Neural crest cell (in vitro differentiated cells): ENCODE measurements at places on chromosomes 6 and 20.

DNA sequence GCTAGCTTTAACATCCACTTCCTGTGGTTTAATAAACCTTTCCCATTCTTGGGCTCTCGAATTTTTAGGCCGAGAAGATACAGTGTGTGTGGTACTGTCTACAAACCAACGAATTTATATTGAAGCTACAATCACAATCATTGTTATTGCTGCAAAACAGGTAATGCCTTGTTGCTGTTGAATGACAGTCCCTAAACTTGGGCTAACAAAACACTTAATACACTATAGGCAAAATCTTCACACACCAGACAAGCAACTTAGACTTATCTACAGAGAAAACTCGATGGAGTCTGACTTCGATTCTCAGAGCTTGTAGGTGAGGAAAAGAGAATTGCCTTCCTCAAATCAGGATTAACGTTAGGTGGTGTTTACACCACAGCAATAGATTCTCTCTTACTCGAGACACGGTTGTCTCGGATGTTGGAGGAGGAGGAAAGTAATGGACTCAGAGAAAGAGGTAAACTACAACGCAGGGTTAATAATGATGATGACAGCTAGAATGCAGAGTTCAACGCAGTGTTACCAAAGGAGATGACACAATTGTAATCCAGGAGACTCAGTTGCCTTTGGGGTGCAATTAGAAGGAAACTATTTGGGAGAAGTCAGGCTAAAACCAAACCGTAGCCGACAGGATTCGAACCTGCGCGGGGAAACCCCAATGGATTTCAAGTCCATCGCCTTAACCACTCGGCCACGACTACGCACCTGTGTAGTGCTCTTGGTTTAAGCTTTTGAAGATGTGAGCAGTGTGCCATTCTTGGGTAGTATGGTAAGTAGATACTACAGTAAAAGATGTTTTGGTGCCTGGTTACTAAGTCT, 32.5 kb upstream of the ZNF184 start:
- no peak overlapping the region for H3K27ac ChIP-seq
- H3K4me3 ChIP-seq, result no peak overlapping the region
- H3K36me3 ChIP-seq, result no peaks in the 10 kb centered on the region

DNA sequence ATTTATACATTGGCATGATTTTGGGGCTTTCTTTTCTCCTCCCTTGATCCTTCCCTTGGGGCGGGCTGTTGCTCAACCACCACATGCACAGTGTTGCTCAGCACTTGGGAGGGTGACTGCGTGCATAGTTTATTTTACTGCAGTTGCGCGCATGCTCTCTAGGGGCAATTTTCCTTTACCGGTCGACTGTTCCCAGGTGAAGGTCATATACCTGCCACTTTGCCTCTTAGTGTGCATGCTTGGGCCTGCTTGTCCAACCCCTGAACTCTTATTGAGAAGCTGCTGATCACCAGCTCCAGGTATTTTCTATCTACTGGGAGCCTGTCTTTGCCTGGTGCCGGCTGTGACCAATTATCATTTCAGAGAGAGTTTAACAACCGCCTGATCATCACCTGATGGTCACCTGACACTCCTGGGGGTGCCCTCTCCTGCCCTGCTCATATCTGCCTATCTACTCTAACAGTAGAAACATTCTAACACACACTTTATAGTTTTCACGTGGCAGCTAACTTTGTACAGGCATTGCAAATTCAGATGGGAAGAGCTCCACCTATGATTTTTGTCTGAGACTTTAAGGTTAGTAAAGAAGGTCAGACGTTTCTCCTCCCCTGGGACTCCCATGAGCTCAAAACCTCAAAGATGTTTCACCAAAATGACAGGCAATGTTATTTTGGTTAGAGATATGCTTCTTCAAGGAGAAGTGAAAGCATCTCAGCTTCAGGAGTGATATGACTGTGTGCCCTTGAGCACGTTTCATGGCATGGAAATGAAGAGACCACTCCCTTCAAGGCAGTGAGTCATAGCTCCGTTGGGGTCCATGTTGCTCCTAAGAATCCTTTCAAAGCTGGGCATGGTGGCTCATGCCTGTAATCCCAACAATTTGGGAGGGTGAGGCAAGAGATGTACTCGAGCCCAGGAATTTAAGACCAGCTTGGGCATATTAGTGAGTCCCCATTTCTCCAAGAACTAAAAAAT, 227.5 kb upstream of the MYLIP start:
- H3K27ac ChIP-seq, result no peak overlapping the region
- H3K36me3 ChIP-seq, result no peaks in the 10 kb centered on the region
- H3K27me3 ChIP-seq, result no peaks in the 10 kb centered on the region
- no peak for DNase-seq

DNA sequence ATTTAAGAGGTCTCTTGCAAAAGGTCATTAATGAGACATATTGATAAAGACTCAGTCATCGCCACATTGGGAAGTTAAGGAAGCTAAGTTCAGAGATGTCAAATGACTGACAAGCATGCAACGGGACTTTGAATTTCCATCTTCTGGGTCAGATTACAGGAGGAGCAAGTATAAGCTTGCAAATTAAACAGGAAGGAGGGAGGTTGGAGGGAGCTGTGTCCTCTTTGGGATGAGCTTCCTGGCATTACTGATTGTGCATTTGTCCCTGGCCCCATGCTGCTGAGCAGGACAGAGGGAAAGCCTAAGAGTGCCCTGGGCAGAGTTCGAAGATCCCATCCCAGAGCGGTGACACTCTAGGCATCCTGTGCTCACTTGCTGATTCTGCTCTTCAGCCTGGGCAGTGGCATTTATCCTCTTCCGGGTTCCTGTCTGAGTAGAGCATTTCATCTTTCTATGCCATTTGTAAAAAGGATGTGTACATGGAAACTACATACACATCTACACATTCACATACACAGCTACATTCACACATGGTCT, 40.5 kb downstream of the SLC22A1 start:
- peaks cover 7% of the 10 kb centered on the region for H3K4me1 ChIP-seq
- H3K27ac ChIP-seq, result no peak overlapping the region
- no peak overlapping the region for H3K4me3 ChIP-seq
- no peak for DNase-seq
- peaks cover 5% of the 10 kb centered on the region for H3K36me3 ChIP-seq

DNA sequence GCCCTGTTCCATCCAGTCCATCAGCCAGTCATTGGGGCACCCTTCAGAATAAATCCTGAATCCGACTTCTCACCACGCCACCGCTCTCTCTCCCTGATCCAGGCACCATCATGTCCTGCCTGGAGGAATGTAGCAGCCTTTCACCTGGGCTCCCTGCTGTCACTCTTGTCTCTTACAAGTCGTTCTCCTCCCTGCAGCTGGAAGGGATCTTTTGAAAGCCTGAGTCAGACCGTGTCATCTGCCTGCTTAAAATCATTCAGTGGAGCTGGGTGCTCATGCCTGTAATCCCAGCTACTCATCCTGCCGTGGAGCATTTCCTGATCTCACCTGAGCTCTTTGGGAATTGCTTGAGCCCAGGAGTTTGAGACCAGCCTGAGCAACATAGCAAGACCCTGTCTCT, 19.2 kb upstream of the KCNG1 start:
- no peak for DNase-seq
- H3K4me3 ChIP-seq, result no peak overlapping the region
- no peaks in the 10 kb centered on the region for H3K27me3 ChIP-seq
- no peak overlapping the region for H3K27ac ChIP-seq
- no peaks in the 10 kb centered on the region for H3K36me3 ChIP-seq

DNA sequence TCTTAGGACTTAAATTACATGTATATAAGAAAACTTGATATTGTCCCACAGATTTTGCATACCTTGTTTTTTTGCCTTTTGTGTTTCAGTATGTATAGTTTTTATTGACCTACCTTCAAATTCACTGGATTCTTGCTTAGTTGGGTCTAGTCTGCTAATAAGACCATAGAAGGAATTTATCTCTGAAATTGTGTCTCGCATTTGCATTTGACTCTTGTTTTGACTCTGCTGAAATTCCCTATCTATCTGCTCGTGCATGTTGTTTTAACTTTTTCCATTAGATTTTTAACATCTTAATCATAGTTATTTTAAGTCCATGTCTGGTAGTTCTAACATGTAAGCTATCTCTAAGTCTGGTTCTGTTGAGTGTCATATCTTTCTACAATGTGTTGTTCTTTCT, 163.9 kb downstream of the SCP2D1 start:
- no peak overlapping the region for H3K27ac ChIP-seq
- peaks cover 20% of the 10 kb centered on the region for H3K27me3 ChIP-seq
- no peak overlapping the region for H3K4me3 ChIP-seq
- no peak for DNase-seq
- no peaks in the 10 kb centered on the region for H3K4me1 ChIP-seq

GRCh38 chr6:42864602-42865001, 14.8 kb upstream of the RPL7L1 start:
- peak overlapping the region; percentile 29 for H3K27ac ChIP-seq
- no peaks in the 10 kb centered on the region for H3K4me1 ChIP-seq
- H3K27me3 ChIP-seq, result no peaks in the 10 kb centered on the region
- H3K4me3 ChIP-seq, result no peak overlapping the region
- no peak for DNase-seq

DNA sequence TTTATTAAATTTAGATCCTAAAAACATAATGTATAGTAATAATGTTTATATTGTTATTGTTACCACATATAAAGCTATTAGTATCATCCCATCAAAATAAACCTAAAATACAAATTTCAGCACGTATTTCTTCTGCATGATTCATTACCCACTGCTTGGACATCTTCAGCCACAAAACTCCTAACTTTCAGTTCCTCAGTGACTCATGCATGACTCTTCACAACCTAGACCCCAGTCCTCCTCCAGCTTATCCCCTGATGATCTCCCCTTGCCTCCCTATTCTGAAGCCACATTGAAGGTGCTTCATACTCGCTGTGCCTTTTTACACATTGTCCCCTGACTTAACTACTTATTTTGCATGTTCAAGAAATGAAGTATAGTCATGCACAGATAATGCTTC, 11.2 kb upstream of the GPRC6A start:
- H3K4me1 ChIP-seq, result no peaks in the 10 kb centered on the region
- H3K4me3 ChIP-seq, result no peak overlapping the region
- peaks cover 5% of the 10 kb centered on the region for H3K27me3 ChIP-seq
- DNase-seq, result no peak

DNA sequence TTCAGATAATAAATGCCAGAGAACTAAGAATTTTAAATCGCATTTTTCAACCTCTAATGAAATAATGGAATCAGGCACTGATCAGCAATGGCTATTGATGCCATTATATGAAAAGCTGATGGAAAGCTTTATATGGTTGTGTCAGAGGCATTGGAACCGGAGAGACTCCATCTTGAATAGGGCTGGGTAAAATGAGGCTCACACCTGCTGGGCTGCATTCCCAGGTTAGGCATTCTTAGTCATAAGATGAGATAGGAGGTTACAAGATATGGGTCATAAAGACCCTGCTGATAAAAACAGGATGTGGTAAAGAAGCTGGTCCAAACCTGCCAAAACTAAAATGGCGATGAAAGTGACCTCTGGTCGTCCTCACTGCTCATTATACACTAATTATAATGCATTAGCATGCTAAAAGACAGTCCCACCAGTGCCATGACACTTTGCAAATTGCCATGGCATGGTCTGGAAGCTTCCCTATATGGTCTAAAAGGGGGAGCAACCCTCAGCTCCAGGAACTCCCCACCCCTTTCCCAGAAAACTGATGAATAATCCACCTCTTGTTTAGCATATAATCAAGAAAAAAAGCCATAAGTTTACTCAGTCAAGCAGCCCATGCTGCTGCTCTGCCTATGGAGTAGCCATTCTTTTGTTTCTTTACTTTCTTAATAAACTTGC, 40.2 kb upstream of the CD83 start:
- H3K27ac ChIP-seq, result no peak overlapping the region
- no peak overlapping the region for H3K4me3 ChIP-seq
- H3K4me1 ChIP-seq, result peaks cover 17% of the 10 kb centered on the region
- no peak for DNase-seq
- H3K36me3 ChIP-seq, result no peaks in the 10 kb centered on the region

DNA sequence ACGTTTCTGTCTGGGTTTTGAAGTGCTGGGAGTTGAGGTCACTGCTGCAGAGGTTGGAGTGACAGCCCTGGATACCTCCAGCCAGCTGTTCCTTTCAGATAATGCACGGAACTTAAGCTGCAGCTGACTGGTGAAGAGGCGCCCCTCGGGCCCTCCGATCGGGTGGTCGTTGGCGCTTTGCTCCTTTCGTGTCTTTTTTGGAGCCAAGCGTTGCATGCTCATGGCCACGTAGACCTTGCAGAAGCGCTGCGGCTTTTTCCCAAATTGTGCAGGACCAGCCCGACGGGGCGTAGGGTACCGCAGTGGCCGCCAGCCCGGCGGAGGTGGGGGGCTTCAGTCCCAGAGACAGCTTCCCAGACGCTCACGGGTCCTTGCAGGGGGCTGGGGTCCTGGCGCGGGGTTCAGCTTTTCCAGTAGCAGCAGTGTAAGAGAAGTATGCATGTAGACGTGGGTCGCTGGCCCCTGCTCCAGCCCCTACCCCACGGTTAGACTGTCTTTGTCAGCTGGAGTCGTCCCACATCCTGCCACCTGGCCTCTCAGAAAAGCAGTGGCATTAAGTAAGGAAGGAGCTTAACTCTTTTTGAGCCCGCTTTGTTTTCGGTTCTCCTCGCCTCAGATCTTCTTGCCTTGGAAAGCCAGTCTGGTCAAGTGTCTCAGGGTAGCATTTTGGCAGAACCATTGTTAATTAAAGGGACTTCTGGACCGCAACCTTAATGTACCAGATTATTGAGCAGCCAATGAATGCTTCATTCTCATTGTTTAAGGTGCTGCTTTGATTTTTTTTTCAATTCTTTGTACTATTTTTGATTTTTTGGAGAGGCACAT, 838 bp downstream of the TNFAIP3 start:
- peak; percentile 10 for DNase-seq
- peaks cover 5% of the 10 kb centered on the region for H3K36me3 ChIP-seq
- peaks cover 20% of the 10 kb centered on the region for H3K4me1 ChIP-seq
- H3K4me3 ChIP-seq, result peak overlapping the region; percentile 92

DNA sequence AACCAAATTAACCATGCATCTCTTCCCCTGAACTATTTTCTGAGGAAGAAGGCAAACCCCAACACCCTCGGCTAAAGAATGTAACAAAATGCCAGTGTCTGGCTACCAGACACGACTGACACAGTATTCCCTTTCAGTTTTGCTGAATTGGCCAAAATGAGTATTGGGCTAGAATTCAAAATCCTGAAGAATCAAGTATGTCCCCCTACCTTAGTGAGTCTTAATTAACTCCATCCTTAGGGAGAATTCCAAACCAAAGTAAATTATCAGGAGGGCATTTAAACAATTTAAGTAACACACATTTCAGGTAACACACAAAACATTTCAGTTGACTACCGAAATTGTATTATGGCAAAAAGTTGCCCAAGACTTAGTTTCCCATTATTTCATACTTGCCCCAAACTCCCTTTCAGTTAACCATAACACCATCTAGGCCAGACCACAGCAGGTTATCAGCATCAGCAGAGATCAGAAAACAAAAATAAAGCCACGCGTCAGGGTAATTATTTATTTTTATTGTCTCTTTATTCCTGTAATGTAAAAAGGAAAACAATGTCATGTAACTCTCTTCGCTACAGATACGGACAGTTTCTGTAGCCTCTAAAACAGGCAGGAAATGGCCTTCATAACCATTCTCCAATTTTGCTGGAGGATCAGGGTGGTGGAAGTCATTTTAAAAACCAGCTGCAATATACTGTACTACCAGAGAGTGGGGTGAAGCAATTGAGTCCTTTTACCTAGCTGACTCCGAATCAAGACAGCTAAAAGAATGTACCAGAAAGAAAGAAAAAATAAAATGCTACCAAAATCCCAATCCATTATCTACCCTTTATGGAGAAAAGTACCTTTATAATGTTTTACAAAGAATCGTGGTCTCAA, 1.9 kb downstream of the SNX5 start:
- H3K27ac ChIP-seq, result peak overlapping the region; percentile 86
- H3K4me3 ChIP-seq, result peak overlapping the region; percentile 99
- H3K36me3 ChIP-seq, result peaks cover 17% of the 10 kb centered on the region
- peaks cover 73% of the 10 kb centered on the region for H3K4me1 ChIP-seq
